CD8-positive, alpha-beta memory T cell (primary cell): ENCODE measurements at places on chromosomes 6 and 20.
A peak's percentile ranks its signal among the peaks of the same experiment; 100 is the strongest.

GRCh38 chr20:16209357-16209756 lies 363.9 kb downstream of the KIF16B start:
- no peak for DNase-seq

- DNase-seq = no peak
Measured at GRCh38 chr6:145469021-145469420, 266.3 kb downstream of the EPM2A start.

DNA sequence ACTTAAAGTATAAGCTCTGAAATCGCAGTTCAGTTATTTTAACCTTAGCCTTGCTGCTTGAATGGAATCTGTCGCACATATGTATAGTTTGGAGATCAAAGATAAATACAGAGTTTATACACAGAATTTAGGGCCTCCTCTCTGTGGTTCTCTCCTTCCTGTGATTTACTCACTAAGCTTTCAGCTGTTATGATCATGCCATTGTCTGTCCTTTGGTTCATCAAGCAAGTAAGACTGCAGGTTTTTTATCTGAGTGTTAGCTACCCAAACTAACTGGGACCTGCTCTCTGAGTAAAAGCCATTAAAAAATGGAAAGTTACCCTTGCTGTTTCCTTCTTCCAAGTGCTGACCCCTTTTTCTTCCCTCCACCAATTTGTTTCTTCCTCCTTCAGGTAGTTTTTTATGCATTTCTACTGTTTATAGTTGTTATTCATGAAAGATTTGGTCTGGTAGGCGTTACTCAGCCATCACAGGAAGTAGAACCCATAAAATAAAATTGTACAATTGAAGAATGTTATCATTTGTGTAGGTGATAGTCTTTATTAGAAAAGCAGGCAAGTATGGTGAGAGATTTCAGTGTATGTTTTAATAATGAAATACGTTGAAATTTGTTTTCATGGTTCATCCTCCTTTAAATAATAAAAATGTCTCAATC lies 33.7 kb upstream of the SUMO4 start:
- DNase-seq = no peak

- no peak for DNase-seq
Measured at GRCh38 chr6:7261852-7262461, 51.0 kb downstream of the SSR1 start.

- no peak for DNase-seq
Measured at GRCh38 chr6:36626636-36627035, 32.5 kb downstream of the SRSF3 start.

DNA sequence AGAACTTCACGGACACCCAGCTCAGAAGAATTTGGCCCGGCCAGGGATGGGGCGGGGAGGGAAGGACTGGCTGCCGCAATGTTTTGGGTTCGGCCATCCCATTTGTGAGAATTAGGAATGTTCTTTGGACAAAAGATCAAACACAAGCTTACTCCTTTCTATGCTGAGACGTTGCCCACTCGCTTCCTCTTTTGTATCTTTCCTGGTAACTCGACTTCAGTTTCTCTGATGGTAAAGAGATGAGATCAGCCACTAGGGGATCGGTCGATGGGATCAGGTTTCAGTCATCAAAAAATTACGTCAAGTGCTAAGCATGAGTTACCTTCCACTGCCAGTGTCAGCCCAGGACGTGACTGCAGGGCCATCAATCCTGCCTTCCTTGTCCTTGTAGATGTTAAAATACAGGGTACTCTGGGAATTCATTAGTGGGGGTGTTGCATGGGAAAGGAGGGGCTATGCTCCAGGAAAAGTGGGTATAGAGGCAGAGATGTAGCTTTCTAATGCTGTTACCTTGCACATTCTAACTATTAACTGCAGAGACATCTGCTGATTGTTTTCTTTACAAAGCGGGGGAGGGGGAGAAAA lies 190.2 kb downstream of the TSHZ2 start:
- DNase-seq = no peak

- DNase-seq = no peak
Measured at GRCh38 chr20:38355161-38356012, 9.1 kb downstream of the LBP start.

GRCh38 chr6:107600936-107601335 lies 111.0 kb downstream of the SOBP start:
- no peak for DNase-seq

- no peak for DNase-seq
Measured at GRCh38 chr6:36576578-36576977, 17.6 kb upstream of the SRSF3 start.

GRCh38 chr6:85405175-85405852 lies 44.6 kb upstream of the NT5E start:
- DNase-seq = no peak

GRCh38 chr6:127956956-127957355 lies 56.1 kb upstream of the THEMIS start:
- no peak for DNase-seq

DNA sequence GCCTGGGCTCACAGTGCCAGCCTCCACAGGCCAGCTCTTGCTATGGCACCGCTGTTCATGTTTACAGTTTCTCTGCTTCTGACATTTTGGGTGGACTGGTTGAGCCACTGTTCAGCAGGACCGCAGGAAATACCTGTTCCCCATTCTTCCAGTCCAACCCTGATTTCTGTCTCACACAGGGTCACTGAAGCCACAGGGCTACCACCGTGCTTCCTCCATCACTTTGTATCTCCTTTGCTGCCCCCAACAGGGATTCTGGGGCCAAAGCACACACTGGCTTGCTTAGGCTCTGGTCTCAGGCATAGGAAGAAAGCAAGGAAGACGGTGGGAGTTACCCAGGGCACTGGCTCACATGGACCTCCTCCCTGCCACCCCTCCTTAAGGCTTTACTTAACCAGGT lies 164.5 kb downstream of the UNC5CL start:
- no peak for DNase-seq

- DNase-seq = no peak
Measured at GRCh38 chr20:17594443-17594842, 24.6 kb downstream of the DSTN start.

- DNase-seq = no peak
Measured at GRCh38 chr6:165223101-165223500, 86.3 kb downstream of the C6orf118 start.

DNA sequence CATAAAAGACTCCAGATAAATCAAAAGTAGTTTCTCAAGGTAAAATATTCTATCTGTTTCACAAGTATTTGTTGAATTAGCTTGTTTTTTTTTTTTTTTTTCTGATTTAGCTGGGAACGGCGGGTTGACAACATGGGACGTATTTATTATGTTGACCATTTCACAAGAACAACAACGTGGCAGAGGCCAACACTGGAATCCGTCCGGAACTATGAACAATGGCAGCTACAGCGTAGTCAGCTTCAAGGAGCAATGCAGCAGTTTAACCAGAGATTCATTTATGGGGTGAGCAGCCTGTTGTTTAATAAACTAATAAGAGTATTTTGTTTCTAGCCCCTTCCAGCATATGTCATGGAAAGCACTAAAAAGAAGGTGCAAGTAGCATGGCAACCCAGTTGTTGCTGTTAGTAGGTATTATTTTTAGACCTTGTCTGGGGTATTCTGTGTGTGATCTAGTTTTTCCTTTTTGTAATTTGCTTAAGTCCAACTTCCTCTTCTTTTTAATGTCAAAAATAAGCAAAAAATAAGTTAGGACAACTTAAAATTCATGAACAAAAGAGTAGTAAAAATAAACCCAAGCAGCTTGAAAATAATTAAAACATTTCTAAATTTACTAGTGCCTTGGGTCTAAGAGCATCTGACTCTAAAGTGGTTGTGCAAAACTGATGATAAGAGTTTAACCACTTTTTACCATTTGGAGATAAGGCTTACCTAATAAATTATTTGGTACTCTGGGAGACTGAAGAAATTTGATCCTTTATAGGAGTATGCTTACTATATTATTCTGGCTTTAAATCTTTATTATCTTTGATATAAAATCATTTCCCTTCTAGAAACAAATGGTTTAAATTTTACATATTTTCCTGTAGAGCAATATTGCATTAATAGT lies 70.8 kb upstream of the DYNLRB1 start:
- no peak for DNase-seq

- no peak for DNase-seq
Measured at GRCh38 chr6:133432021-133432989, 191.1 kb downstream of the EYA4 start.

DNA sequence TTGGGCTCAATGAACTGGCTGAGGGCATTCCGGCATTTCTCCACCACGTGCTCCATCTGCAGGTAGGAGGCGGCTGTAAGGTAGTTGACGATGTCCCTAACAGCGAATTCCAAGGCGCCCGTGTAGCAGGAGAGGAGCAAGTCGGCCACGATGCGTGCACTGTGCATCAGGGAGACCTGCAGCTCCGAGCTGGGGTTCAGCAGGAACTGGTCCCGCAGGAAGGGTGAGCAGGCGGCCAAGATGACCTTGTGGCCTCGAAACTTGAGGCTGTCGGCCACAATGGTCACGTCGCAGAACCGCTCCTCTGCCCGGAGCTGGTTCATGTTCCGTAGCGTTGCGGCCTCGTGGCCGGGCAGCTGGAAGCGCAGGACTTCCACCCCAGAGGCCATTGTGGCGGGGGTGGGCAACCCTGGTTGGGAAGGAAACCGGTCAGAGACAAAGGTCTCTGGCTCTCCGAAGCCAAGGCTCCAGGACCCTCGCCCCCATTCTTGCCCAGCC lies 920 bp downstream of the ZBTB12 start:
- no peak for DNase-seq

DNA sequence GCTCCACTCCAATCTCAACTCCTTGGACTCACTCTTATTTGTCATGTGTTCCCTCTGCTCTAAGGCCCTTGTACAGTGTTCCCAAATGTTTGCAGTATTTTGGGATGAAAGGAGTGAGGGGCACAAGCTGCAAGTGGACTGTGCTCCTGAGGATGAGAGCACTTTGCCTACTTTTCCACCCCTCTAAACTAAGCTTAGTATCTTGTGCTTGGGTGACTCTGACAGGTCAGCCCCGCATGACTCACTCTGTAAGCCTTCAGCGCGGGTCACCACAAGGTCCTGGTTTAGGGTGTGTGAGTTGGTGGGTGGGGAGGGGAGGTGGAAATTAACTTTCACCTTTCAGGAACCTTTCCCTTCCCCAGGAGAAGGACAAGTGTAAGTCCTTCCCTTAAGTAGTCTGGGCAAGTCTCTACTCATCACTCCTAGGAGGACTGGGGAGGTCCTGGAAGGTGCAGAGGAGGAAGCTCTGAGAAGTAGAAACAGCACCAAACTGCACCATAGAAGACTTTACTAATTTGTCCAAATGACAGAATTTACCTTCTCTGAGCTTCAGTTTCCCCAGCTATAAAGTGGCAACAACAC lies 68.8 kb upstream of the EPB41L1 start:
- DNase-seq = no peak

GRCh38 chr6:96975852-96976251 lies 51.3 kb downstream of the KLHL32 start:
- DNase-seq = no peak

GRCh38 chr6:45686841-45687569 lies 309.3 kb upstream of the SUPT3H start:
- DNase-seq = no peak

- DNase-seq = peak; percentile 6
Measured at GRCh38 chr6:35141007-35141655, at the start of gene TCP11. Gene TCP11 (minus strand): TSS chr6:35141339. CDS start chr6:35140870, 469 bp downstream.

DNA sequence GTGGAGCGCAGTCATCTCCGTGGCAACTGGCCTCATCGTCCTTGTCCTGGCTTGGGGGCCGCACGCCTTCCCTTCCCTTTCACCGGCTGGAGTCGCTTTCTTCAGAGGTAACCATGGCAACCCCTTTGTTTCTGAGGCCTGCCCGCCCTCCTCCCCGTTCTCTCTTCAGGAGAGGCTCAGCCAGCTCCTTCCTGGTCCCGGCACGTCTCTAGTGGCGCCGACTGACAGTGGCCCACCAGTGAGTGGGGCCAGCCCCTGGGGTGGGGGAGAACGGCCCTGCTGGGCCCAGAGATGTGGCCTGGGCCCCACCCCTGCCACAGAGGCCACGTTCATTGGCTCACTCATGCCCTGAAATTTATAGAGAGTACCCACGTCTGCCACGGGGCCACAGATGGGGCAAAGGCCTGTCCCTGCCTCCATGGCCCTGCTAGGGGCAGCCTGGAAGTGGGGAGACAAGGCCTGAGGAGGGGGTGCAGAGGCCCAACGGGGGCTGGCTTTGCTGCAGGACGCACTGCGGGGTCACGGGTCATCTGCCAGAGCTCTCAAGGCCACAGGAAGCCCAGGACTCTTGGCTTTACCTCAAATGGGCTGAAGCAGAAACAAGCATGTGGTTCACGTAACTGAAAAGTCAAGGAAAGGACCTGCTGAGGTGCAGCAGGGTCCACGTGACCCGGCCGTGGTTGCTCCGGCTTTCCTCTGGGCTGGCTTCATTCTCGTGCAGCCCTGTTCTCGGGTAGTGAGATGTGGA lies 1.4 kb upstream of the OSBPL2 start:
- no peak for DNase-seq

DNA sequence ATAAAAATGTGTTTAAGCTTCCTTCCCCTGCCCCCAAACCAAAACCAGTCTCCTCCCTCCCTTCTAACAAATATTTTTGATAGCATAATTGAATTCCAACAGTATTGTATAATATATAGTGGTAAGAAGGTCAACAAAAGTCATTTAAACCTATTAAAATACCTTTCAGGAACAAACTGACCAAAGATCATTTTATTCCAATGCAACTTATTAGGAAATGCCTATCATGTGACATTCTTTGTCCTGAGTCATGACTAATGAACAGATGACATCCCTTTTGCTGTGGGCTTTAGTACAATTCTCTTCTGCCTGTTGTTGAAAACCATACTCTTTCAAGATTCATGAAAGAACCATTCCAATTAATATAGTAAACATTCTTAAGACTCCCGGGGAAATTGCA lies 51.5 kb upstream of the TRAF3IP2 start:
- DNase-seq = no peak

DNA sequence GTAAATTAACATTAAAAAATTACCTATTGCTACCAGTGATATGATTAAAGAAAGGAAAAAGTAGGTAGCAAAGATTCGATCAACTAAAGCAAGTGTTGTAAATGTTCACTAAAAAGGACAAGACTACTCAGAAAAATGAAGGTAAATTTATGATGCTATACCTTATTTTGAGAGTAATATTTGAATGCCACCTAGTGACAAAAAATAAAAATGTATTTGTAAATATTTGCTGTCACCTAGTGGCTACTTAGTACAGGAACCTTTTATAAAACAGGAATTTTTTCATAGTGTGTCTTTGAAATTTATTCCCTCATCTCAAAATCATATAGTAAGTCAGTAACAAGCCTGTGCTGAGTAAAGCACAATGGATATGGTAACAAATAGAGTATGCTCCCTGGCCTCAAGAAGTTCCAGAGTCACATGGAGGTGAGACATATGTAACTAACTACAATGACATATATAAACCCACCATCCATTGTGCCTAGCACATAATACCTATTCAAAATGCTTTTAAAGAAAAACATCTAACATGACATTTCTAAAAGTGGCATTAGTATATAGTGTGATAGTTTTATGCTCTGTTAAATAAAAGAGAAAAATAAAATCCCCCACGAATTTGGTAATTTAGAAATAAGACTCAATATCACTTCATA lies 193.1 kb upstream of the SIM1 start:
- DNase-seq = no peak
